ENCODE measurements at places on chromosomes 2 and 18.

DNA sequence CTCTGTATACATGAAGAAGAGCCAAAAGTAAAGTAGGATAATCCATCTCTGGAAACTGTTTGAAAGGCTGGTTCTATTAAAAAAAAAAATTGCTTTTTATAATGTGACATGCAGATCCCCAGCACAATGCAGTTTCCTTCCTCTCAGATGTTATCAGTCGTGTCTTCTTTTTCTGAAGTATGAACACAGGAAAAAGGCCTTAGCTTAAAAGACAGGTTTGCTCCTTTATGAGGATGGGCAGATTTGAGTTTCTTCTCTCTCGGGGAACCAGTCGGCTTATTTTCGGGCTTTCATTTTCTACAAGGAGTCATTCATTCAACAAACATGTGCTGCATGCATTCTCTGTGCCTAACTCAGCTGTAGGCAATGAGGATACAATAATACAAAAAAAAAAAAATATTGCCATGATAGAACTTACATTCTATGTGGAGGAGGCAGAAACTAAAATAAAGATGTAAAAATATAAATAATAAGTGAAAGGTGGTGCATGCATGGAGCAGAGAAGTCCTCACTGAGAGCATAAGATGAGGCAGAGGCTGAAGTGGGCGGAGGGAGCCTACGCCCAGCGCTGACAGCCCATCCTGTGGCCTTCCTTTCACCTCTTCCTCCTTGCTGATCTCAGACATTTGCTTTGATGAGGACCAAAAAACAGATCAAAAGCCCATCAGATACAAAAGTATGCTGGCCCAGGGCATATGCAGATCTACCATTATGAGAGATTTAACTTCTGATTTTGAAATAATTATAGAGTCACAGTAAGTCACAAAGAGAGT, at the start of gene CD226:
Gene CD226 (minus strand): TSS at position 513 of the 773 bp plus-strand sequence. CDS start 467 bp downstream, at position 46.
- no peak for DNase-seq

DNA sequence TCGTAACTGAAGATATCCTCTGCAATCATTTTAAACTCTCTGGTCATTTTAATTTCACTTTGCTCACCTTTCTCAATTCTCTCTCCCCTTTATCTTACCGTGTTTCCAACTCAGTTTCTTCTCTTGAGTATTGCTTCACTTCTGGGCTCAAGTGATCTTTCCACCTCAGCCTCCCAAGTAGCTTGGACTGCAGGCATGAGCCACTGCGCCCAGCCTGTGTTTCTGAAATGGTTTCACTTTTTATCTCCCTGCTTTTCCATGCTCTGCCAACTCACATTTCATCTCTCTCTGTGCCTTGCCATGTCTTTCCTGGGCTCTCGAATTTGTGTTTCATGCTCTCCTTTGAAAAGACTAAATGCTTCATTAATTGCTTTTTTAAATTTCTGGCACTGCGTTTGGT, 30.5 kb upstream of the TMEM131 start:
- no peak for DNase-seq

DNA sequence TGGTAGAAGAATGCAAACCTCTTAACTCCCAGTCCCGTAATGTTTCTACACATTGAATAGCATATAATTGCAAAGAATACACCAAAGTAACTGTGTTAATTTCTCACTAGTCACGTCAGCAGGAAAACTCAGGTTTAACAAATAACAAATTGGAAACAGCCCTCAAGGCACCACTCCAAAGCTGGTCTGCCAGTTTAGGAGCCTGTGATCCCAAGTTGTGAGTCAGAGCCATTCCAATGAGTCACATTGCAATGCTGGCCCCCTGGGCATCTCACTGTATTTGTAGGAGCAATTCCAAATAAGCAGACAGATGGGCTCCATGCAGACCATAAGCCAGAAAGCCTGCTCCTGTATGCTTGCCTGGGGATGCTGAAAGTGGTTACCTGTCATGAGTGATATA, 143.2 kb upstream of the SETBP1 start:
- no peak for DNase-seq

DNA sequence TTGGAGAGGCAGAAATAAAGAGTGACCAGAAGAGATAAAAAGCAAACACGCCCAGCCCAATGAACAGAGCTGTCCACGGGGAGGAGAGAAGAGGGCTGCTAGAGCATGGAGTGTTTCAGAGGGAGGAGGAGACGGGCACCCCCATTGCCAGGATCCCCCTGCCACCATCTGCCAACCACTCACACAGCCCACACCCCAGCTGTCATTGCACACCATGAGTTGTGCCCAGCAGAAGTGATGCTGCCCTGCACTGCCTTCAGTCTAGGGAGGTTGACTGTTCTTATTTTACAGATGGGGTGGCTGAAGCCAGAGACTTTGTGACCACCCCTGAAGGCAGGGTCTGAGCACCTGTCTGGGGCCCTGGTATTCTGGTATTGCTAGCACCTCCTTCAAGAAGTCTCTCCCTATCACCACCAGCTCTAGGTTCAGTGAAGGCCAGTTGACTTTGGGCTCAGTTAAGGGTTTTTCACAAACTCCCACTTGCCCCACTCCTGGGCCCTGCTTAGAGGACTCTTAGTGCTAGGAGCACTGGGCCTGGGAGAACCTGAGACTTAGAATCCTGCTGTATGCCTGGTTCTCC, 2.4 kb downstream of the FABP1 start:
- DNase-seq, result no peak

DNA sequence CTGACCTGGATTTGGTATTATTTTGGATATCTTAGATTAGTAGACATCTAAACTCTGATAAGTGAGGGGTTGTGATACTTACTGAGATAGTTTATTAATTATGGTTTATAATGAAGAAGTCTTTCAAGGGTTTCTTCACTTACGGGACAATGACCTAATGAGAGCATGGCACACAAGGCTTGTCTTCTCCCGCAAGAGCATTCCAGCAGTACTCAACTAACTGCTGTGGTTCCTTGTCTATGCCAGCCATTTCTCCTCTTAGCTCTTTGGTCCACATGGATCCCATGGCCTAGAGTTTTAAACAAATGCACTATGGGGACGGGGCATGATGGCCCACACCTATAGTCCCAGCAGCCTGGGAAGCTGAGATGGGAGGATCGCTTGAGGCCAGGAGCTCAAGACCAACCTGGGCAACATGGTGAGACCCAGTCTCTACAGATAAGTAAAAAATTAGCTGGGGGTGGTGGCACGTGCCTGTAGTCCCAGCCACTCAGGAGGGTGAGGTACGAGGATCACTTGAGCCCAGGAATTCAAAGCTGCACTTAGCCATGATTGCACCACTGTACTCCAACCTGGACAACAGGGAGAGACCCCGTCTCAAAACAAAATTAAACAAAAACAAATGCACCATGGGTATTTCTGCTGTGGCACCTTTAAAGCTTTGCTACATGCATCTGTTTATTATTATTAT, 161.7 kb upstream of the MYCN start:
- no peak for DNase-seq

DNA sequence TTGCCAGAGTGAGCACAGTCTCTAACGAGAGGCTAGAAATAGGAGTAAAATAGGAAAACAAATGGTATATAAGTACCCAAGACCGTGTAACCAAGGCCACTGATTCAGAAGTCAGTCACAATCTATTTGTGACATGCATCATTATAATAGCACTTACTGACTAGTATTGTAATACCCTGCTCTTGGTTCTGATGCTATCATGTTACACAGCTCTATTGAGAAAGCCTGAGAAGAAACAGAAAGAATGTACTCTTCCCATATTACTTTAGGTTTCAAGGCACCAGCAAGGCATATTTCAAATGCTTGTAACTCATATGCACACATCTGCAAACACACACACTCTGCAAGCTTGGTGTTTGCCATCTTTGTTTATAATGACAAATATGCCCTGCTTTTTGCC, 746.4 kb downstream of the SLC4A3 start:
- DNase-seq, result no peak

All from dermis blood vessel endothelial cell (primary cell).